ENCODE measurements at places on chromosomes 11 and 22.

DNA sequence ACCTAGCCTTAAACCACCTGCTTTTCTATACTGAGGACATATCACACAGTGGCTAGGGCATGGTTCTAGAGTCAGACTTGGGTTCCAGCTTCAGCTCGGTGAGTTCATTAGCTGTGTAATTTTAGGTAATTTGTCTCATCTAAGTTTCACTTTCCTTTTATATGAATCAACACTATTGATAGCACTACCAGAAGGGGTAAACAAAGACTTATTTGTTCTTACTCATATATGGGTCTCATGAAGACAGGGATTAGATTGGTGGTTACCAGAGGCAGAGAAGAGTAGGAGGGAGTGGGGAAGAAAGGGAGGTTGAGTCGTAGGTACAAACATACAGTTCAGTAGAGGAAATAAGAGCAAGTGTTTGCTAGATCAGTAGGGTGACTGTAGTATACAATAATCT is 924.7 kb downstream of the OPCML start:
- DNase-seq, result no peak

DNA sequence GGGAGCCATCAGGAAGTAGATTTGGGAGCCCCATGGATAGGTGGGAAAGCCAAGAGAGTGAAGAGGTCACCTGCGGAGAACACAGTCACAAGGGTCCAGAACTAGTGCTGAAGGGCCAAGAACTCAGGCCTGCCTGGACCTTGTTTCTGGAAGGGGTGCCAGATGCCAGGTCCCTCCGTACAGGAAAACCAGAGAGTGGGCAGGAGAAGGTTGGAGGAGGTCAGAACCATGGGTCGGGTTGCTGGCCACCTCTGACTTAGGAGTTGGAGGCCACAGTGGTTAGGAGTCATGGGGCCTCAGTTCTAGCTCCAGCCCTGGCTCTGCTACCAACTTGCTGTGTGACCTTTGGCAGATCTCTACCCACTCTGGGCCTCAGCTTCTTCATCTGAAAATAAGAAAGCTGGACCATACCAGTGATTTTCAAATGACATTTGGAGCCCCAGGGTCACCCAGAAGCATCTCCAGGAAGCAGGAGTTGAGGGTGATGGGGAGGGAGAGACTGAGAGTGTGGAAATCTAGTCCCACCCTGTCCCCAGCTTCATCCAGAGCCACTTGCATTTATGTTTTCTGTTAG is 20.8 kb upstream of the TUB start:
- no peak for DNase-seq

GRCh38 chr11:3936517-3936916 is 81.1 kb downstream of the STIM1 start:
- no peak for DNase-seq

DNA sequence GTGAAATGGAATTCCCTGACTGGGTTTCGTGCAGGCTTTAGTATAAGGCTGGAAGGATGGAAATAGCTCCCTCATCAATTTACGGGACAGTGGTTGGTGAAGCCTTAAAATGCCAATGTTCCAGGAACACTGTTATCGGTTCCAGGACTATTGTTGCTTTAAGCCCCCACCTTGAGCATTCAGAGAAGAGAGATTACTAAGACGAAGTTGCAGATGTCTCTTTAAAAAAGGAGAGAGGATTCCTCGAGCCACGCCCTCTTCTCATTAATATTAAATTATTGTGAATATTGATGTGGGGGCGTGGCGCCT is 195 bp upstream of the CREB3L1 start:
- DNase-seq, result no peak

DNA sequence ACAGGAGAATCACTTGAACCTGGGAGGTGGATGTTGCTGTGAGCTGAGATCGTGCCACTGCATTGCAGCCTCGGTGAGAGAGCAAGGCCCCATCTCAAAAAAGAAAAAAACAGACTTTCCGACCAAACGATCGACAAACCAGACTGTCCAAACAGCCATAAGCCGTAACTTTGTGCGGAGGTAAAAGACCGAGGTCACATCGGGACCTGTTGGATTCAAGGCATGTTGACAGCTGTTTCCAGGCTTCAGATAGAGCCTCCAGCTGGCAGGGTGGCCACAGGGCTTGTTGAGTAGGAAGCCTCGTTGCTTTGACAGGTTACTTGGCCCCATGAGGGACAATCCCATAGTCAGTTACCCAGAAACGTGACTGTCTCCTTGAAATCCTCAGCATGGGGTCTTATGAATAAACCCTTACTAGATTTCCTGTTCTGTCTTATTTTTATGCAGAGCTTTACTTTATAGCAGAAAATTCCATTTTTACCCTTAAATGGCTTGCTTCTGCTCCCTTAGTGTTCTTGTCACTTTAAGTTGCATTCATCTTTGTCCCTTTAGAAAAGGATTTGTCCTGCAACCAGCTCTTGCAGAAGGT is 22.3 kb downstream of the PPARA start:
- DNase-seq, result no peak

DNA sequence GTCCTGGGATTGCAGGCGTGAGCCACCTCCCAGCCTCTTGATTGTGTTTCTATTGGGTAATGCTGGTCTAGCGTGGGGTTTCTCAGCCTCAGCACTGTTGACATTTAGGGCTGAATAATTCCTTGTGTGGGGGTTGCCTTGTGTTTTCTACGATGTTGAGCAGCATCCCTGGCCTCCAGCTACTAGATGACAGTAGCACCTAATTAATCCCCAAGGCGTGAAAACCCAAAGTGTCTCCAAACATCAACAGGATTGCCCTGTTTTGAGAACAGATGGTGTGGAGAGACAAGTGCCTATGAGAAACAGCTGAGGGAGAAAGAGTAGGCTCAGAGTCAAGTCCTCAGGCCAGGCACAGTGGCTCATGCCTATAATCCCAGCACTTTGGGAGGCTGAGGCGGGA is 67.2 kb downstream of the SGSM1 start:
- no peak for DNase-seq

DNA sequence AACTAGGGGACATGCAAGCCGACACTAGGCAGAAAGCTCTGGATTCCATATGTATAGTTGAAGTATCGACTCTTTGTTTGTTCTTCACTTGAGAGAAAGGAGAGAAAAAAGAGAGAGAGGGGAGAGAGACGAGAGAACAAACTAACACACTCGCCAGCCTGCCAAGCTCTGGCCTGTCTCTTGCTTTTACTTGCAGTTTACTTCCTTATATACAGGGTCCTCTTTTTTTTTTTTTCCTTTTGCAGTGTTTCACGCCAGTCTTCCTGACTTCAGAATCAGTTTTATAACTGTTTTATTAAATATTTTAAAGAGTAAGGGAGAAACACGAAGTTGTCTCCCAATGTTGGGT is 19.9 kb downstream of the TEAD1 start:
- DNase-seq, result no peak

- no peak for DNase-seq
These were observed 49.5 kb downstream of the POLD3 start for GRCh38 chr11:74641905-74642304.

DNA sequence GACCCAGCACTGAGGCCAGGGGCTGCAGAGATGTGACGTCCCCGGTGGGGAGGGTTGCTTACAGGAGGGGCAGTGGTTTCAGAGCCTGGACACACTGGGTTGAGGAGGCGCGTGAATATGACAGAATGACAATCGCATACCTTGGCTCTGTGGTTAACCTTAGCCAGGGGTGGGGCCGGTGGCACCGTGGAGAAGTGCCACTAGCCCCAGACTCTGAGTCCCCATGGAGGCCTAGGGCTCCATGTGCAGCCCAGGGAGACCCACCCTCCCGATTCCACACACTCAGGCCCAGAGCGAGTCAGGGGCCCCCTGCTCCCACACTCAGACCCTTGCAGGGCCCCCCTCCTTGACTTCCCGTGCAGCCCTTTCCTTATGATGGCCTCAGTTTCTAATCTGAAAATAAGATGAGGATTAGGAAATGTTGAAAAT is 3.6 kb upstream of the ACR start:
- no peak for DNase-seq

DNA sequence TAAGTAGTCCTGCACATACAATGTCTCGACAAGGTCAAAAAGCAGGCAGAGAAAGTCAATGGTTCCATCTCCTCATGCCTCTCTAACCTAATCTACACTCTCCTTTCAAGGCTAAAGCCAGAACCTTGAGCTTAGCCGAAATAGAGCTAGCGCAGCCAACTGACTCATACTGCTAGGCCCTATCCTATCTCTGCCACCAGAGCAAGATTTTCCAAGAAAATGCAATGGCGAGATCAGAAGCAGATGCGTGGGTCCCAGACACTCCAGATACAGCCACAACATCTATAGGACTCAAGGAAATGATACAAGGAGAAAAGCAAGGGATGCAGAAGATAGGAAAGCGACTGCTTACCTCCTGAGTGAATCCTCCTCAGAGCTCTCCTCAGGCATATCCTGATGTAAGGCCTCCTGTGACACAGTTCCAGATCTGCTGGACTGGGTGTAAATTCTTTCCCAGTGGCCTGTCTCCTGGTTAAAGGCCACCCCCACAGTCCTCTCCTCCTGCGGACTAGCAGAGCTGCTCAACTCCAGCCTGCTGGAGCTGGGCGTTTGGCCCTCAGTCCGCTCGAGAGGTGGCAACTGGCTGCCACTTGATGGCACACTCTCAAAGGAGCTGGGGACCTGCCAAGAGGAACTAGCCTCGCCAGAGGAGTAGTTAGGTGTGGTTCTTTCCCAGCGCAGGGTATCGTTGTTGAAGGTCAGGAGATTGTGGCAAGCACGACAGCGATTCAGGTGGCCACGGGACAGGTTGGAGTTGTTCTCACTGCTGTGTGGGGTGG is 52.0 kb downstream of the AMBRA1 start:
- DNase-seq, result no peak

GRCh38 chr11:2877474-2877873 is 8.1 kb downstream of the CDKN1C start:
- no peak for DNase-seq

DNA sequence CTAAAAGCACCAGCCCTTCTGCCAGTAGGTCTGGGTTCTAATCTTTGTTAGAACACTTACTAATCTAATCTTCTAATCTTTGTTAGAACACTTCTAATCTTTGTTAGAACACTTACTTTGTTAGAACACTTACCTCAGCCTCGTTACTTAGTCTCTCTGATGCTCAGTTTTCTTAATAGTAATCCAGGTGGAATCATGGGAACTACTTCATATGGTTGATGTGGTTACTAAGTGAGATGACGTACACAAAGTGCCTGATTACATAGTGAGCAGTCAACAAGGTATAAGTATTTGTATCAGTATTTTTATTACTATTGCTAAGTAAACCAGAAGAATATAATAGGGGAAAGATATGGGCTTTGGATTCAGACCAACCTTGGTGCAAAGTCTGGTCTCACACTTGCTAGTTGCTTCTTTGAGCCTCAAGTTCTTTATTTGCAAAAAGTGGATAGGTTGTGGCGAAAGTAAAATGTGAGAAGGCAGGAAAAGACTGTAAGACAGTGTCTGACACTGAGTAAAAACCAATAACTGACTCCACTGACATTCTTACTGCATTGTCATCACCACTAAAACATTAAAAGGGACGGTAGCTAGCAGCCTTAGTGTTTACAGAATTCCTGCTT is 83.7 kb downstream of the TRAF6 start:
- no peak for DNase-seq

- DNase-seq, result no peak
These were observed 412.3 kb upstream of the KIRREL3 start for GRCh38 chr11:127412722-127413380.

DNA sequence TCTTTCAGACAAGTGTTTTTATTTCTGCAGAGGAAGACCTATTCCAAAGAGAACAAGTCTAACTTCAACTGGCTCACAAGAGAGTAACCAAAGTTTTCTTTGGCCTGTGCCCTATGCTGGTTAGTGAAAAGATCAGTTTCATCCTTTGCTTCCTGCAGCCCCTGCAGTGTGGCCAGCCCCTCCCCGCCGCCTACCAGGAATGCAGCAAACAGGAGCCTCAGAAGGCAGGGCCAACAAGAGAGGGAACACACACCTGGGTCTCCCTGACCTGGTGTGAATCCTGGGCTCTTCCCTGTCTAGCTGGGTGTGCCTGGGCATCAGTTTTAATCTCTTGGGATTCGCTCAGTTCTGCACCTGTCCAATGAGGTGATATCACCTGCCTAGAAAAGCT is 21.5 kb upstream of the SCARF2 start:
- no peak for DNase-seq

GRCh38 chr22:48940266-48941032 is 887.2 kb downstream of the BRD1 start:
- DNase-seq, result no peak

GRCh38 chr11:77854838-77855237 is 33.9 kb downstream of the AAMDC start:
- no peak for DNase-seq

DNA sequence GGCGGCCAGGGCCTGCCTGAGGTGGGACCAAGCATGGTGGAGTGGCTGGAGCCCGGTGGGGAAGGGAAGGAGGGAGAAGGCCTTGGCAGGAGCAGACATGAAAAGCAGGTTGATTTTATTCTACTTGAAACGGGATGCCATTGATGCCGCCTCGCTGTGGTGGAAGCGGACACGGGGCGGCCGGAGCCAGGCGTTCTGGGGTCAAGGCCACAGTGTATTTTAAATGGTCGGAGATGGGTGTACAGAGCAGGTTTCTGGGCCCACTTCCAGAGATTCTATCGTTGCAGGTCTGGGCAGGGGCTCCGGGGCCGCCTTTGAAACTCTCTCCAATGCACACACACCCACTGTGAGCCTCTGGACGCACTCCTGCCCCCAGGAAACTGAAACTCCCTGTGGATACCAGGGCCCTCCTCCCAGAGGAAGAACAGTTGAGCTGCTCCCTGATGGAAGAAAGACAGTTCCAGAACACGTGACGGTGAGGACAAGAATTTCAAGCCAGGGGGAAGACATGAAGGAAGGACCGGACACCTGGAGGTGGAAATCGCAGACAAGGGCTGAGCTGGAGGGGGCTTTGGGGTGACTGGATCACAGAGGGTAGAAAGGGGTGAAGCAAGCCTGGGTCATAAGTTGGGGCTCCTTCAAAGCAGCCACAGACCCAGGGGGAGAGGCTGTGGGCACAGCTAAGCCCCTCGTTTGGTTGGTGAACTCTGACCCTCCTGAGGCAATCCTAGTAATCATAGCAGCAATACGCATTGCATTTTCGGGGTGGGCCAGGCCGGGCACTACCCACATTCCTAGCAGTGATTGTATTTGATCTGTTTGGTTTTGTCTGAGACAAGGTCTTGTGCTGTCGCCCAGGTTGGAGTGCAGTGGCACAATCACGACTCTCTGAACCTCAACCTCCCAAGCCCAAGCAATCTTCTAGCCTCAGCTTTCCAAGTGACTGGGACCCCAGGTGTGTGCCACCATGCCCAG is 12.3 kb upstream of the LINC01488 start:
- no peak for DNase-seq

GRCh38 chr11:119483341-119483880 is 60.4 kb upstream of the THY1 start:
- DNase-seq, result no peak
